NCI-H1694 treated with DMSO at 0.1 percent for 48 hours (cell line): ENCODE measurements at places on chromosomes 12 and 14.

- no peak for DNase-seq
These were observed 128.8 kb downstream of the TSPAN9 start for GRCh38 chr12:3205742-3206519.

DNA sequence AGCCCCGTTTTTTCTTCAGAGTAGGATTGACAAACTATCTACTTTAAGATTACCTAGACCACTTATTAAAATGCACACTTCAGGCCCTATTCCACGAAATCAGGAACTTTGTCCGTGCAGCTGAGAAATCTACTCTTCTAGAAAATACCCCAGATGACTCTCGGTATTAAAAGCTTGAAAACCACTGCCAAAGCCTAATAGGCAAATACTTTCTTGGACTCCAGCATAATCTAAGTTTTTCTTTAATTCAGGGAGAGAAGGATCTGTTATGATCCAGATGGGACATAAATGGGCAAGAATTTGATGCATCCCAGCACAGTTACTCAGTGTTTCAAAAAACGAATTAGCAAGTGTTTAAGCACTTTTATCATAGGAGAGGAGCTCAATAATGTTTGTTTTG lies 94.5 kb downstream of the TMX1 start:
- no peak for DNase-seq

- DNase-seq = no peak
These were observed at the start of gene FLRT2 for GRCh38 chr14:85529803-85530574. FLRT2 (plus strand) TSS chr14:85530144; CDS start chr14:85621515, 91,371 bp downstream.

DNA sequence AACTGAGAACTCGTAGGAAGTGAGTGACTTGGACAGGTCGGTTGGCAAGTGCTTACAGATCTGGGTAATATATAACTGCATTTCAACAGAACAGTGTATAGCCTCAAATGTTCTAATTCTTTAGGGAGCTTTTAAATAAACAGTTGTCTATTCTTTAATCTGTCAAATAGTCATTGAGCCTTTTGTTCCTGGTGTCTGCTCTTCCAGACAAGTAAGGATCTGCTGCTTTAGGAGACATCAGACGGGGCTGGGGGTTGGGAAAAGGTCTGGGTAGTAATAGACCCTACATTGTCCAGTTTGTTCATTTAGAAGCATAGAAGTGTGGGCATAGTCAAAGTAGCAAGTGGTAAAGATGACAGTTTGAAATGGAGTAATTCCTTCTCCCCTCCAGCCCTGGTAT lies 2.0 kb downstream of the PTPN11 start:
- DNase-seq = no peak

GRCh38 chr14:66568220-66568619 lies 60.3 kb downstream of the GPHN start:
- no peak for DNase-seq

DNA sequence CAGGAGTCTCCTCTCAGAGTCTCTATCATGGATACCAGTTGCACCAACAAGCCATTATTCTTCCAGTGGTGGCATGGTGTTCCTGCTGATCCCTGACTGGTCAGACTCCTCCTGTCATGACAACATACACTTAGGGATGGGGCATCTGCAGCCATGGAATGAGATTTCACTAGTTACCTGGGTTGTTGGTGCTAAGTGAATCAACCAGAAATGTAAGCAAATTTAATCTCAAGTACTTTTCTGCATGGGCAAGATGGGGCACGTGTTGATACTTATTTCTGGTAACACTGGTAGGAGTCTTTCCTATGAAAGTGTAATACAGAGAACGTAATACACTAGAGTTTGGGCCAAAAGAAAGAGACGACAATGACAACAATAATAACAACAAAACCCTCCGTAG lies 211.5 kb upstream of the FOXN3 start:
- no peak for DNase-seq
